ENCODE measurements at places on chromosomes 12 and 14.

DNA sequence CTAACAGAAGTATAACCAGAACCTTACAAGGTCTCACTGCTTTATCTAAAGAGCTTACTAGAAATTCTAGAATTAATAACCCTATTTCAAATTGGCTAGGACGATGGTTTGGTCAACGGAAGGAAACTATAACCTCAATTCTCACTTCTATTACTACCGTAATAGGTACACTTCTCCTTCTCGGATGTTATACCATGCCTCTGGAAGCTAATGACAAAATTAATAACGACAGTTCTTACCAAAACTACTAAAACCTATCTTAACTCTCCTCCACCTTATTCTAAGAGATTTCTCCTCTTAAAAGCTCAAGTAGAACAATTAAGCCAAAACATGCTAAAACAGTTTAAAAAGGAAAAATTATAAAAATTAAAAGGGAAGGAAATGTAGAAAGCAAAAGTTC, 23.7 kb upstream of the UBC start:
- DNase-seq = no peak

DNA sequence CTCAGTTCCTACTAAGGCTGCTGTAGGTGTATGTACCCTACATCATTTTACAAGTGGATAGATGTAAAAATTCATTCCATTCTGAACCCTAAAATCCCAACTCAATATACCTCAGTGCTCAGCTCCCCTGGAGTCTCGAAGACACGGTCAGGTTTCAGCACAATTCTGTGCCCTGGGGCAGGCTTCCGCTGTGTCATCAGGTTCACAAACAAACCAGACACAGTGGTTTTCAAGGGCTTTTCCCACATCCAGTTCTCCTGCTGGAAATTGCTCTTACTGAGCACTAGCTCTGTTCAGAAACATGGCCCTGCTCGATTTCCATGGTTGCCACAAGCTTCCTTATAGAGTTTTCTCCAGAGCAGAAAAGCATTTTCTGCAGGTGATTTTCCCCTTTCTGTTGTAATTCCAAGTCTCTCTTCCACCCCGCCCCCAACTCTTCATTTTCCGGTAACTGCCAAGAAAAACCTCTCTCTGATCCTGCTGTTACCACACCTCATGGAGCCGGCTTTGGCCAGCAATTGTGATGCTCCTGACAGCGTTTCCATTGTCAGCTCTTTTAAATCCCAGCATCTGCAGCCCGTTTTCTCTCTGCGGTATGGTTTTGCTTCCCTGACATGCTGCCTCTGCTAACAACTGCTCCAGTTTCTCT, 483.0 kb upstream of the CCDC196 start:
- no peak for DNase-seq

DNA sequence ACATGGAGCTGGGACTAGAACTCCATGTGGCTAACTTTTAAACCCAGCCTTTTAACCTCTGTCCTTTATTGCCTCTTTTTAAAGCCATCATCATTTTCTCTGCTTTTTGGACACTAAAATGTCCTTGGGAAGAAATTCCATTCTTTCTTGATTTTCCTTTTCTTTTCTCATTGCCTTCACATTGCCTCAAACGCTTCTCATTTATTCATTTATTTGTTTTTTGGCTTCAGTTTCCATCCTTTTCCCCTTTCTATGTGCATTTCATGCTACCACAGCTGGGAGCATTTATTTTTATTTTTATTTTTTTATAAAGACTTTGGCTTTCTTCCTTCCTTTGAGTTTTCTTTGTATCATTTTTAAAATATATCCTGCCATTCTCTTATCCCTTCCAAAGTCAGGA, 212.2 kb downstream of the DACT1 start:
- DNase-seq = no peak

GRCh38 chr14:58663494-58664111, 25.8 kb downstream of the DACT1 start:
- no peak for DNase-seq

- no peak for DNase-seq
Observed at GRCh38 chr14:38309522-38310277, 53.8 kb upstream of the CLEC14A start.

- no peak for DNase-seq
Observed at GRCh38 chr14:73227812-73228781, 9.2 kb upstream of the PAPLN start.

DNA sequence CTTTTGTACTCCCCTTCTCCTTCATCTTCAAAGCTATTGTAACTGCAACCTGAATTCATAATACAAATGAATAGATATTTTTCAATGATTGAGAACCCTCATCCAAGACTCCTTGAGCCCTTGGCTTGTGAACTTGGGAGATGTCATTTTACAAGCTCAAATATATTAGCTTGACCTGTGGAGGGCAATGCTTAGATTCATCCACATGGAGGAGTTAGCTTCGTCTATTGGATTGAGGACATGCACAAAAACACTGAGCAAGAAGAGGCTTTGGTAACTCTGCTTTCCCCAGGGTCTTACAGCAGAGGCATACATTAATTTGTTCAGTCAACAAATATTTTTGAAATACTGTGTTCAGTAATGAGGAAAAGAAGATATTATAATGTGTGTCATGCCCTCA, 101.1 kb downstream of the OTOGL start:
- no peak for DNase-seq

GRCh38 chr12:94545935-94546771, 86.5 kb upstream of the CEP83 start:
- no peak for DNase-seq

DNA sequence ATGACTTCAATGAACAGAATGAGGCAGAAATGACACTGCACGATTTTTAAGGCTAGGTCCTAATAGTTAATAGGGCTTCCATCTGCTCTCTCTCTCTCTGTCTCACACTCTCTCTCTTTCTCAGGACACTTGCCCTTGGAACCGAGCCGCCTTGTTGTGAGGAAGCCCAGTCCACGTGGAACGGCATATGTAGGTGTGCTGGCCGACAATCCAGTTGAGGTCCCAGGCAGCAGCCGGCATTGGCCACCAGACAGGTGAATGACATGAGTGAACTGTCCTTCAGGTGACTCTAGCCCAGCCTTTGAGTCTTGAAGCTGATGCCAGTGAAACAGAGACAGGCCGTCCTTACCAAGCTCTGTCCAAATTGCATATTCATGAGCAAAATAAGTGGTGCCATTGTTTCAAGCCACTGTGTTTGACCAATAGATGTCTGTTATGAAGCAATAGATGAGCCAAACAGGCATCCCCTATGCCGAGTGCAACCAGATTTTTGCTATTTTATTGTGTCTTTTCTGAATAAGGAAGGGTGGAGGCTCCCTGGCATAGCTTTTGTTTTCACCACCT, 217.5 kb upstream of the LHX5 start:
- no peak for DNase-seq

Data from T-cell (primary cell).